ENCODE measurements at places on chromosomes 2 and 18.

GRCh38 chr18:74631623-74632350 lies 34.1 kb downstream of the ZNF407 start:
- DNase-seq, result no peak

DNA sequence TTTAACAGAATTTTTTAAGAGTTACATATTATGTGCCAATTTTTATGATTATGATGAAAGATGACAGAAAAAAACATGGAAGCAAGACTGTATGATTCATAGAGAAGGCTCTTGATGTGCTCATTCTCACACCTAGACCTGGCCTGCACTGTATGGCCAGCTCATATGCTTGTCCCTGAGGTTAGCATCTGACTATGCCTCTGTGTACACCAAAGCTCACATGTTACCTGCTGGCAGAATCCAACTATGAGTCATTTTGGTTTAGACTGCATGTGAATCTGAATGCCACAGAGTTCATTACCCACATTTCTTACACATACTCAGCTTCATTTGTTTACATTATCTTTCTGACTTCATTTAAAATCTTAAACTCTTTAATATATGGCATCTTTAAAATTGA lies 139.0 kb downstream of the DSC3 start:
- DNase-seq, result no peak

DNA sequence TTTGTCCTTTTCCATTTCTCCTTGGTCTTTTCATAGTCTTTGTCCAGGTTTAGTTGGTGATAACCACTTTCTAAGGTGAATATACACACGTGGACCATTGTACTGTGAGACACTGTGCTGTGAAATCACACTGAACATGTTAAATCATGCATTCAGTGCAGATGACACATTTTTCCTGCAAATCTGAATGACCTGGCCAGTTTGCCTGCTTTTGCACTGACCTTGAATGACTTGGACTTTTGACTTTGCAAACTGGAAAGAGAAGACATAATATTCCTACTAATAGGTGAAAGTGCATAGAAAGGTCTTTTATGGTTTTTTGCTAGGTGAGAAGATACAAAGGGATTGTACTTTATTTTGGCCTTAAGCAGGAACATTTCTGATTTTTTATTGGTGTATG lies 21.7 kb upstream of the PHLPP1 start:
- no peak for DNase-seq

DNA sequence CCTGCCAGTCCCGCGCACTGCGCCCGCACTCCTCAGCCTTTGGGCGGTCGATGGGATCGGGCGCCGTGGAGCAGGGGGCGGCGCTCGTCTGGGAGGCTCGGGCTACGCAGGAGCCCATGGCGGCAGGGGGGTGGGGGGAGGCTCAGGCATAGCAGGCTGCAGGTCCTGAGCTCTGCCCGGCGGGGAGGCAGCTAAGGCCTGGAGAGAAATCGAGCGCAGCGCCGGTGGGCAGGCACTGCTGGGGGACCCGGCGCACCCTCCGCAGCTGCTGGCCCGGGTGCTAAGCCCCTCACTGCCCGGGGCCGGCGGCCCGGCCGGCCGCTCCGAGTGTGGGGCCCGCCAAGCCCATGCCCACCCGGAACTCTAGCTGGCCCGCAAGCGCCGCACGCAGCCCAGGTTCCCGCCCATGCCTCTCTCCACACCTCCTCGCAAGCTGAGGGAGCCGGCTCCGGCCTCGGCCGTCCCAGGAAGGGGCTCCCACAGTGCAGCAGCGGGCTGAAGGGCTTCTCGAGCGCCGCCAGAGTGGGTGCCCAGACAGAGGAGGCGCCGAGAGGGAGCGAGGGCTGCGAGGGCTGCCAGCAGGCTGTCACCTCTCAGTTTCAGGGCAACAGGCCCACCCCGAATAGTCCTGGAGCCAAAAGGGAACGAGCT lies 74.1 kb downstream of the PSMG2 start:
- DNase-seq, result no peak

- DNase-seq, result peak; percentile 12
These were observed 173.1 kb downstream of the UXS1 start for GRCh38 chr2:106020821-106021661.

DNA sequence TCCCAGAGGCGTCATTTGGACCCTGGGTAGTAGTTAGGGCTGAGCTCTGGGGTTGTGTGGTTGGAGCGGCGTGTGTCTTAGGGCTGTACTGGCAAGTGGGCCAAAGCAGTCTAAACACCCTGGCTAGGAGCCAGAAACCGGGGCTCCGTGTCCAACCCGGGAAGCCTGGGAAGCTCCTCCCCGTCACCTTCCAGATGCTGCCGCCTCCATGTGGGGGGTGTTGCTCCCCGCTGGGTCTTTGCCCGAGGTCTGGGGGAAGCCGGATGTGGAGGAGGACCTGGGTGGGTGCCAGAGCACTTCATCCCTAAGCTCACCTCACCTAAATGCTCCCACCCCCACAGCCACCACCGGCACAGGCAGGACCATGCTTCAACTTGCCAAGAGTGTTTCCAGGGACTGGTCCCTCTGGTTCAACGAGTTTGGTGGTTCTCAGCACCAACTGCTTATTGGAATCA lies 25.4 kb downstream of the TET3 start:
- DNase-seq, result peak; percentile 65

- DNase-seq, result peak; percentile 46
These were observed 6.7 kb upstream of the ADCY3 start for GRCh38 chr2:24926602-24927252.

GRCh38 chr2:121825003-121825950 lies 69.8 kb downstream of the TSN start:
- no peak for DNase-seq

DNA sequence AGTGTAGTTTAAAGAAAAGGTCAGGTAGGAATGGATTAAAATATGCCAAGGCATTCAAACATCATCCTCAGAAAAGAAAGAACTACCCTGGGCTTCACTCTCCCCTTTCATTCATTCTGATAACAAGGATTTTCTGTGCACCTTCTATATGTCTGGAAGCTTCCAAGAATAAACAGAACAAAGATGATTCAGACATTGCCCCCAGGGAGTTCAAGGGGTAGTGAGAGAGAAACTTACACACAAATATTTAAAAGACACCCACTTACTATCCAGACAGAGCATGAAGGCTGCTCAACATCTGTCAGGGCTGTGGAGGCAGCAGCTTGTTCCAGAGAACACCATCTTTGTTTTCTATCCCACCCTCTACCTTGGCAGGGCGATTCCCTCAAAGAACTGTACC lies 140.5 kb downstream of the ALK start:
- no peak for DNase-seq

DNA sequence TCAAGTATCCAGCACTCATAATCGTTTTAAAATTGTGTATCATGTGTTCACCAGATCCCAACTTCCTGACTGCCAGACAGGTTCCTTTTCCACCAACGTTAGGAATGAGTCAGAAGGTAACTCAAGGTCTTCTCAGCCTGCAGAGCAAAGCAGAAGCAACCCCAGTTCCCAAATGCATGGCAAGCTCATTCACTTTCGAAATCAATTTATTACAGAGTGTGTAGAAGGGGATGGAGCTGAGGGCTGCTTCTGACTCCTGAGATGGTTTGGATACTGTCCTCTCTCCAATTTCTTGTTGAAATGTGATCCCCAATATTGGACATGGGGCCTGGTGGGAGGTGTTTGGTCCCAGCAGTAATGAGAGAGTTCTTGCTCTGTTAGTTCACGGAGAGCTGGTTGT lies 114.5 kb downstream of the PIEZO2 start:
- DNase-seq, result no peak

DNA sequence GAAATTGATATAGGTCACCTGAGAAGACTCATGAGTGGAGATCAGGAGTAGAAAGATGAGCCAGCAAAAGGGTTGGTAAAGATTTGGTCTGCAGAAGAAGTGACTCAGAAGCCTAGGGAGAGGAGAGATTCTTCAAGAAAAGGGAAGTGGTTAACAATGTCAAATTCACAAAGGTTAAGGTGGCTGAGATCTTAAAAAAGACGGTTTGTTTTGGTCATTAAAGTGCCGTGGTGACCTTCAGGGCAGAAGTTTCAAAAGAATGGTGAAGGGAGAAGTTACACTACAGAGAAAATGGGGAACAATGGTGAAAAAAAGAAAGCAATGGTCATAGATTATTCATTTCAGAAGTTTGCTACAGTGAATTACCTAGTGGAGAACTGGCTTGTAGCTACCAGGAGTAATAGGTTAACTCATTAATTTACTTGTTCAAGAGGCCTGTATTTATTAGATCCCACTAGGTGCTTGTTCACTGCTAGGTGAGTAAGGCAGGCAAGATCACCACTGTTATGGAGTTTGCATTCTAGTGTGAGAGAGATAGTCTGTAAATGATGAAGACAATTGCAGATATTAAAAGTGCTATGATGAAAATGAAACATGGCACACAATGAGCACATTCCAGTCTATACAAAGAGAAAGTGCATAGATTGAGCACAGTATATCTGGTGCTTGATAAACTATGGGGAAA lies 43.0 kb downstream of the FBXO48 start:
- no peak for DNase-seq

DNA sequence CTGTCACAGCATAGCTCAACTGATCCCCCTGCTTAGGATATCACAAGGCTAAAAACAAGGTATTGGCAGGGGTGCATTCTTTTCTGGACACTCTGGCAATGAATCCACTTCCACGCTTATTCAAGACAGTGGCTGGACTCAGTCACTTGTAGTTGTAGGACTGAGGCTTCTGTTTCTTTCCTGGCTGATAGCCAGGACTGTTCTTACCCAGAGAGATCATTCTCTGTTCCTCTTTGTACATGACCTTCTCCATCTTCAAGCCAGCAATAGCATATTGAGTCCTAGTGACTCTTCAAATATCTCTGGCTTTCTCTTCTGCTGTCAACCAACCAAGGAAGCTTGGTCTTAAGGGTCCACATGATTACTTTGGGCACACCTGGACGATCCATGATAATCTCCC lies 241.3 kb downstream of the RBM43 start:
- no peak for DNase-seq

GRCh38 chr2:19419211-19419880 lies 60.9 kb upstream of the OSR1 start:
- no peak for DNase-seq

DNA sequence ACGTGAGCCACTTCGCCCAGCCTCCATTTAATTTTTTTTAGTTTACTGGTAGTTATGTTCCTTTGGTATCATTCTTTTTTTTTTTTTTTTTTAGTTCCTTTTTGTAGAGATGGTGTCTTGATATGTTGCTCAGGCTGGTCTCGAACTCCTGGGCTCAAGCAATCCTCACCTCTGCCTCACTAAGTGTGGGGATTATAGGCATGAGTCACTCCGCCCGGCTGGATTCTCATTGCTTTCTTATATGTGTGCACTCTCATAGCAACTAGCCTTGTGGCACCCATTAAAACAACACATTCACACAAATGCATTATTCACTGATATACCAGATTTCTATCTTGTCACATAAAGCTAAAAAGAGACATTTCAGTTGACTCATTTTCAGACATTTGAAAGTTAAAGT lies 4.2 kb downstream of the TTC27 start:
- no peak for DNase-seq

- DNase-seq, result no peak
These were observed 112.5 kb downstream of the MAP3K20 start for GRCh38 chr2:173187941-173188788.

GRCh38 chr2:241215421-241215820 lies 26.9 kb downstream of the ANO7 start:
- no peak for DNase-seq

DNA sequence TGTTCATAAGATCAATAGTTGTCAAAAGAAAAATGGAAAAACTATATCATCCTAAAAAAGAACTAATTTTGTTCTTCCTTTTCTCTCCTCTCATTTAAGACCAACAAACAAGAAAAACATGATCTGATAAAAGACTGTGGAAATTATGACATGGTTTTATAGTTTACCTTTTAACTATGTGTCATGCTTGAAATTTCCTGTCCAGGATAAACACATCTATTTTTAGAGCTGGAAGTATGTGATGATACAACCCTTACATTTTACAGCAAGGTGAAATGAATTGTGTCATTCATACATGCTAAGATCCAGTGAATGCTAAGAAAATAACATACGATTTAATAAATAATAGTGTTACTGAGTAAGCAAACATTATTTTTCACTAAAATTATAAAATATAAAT lies 89.9 kb downstream of the GULP1 start:
- DNase-seq, result no peak

DNA sequence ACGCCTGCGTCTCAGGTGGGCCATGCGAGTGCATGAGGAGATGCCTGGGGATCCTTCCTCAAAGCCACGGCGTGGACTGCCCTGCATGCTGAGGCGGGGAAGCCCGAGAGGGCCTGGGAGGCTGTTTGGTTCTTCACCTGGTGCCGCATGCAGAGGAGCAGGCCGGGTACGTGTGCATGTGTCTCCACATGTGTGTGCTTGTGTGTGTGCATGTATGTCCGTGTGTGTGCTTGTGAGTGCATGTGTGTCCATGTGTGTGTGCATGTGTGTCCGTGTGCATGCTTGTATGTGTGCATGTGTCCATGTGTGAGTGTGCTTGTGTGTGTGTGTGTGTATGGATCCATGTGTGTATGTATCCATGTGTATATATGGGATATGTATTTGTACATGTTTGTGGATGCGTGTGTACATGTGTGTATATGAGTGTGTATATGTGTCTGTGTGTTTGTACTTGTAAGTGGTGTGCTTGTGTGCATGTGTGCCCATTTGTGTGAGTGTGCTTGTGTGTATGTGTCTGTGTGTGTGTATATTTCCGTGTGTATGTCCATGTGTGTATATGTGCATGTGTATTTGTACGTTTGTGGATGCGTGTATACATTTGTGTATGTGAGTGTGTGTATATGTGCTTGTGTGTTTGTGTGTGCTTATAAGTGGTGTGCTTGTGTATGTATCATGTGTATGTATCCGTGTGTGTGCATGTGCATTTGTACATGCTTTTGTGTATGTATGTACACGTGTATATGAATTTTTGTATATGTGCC lies 79.0 kb downstream of the PTGR3 start:
- DNase-seq, result no peak

DNA sequence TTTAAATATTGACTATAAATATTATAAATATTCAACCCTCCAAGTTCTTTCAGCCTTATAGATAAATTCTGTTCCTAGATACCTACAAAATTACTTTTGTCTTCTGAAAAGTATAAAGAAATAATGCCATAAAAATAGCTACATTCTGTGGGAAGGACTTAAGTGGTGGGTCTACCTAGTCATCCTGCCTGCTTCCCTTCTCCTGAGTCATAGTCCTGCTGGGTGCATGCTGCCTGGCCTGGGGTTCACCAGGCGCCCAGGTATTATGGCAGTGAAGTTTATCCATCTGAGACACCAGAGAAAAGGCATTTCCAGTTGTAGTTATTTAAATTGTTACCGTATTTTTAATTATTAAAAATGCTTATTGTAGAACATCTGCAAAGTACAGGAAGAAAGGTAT lies 167.5 kb downstream of the SLC39A10 start:
- DNase-seq, result no peak

GRCh38 chr2:183718246-183718645 lies 594.0 kb downstream of the NUP35 start:
- DNase-seq, result no peak

- no peak for DNase-seq
These were observed 27.2 kb upstream of the C1D start for GRCh38 chr2:68089961-68090360.

DNA sequence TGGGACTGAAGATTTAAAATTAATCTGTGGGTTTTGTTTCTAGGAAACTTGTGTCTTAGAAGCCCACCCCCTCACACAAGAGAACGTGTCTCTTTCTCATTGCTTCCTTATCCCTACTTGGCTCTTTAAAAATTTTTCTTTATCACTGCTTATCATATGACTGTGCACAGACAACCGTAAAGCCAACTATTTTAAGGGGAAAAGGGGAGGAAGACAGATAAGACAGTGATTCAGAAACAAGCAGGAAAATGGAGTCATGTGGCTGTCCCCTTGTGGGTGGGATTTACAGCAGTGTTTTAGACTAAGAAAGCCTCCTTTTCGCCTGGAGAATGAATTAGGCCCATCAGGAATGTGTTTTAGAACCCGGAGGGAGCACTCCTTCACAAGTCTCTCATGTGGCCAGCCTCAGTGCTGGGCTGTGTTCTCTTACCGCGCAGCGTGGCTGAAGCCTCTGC lies 17.6 kb downstream of the PRKCE start:
- DNase-seq, result no peak

Data from anterior cingulate cortex (tissue), 58 donors.